ENCODE measurements at places on chromosomes 1 and 21. TPM values are rescaled to one million over a fixed set of nuclear protein-coding genes. Genes with fewer than 3 reads are reported as not detected.

The VTCN1 gene
- total RNA-seq = not detected

- no peak overlapping the region for H3K4me3 ChIP-seq
- no peak overlapping the region for H3K27ac ChIP-seq
- H3K27me3 ChIP-seq = no peaks in the 10 kb centered on the region
- H3K36me3 ChIP-seq = no peaks in the 10 kb centered on the region
- DNase-seq = no peak
- peaks cover 7% of the 10 kb centered on the region for H3K4me1 ChIP-seq
Observed at GRCh38 chr1:168714012-168714411, 15.0 kb downstream of the DPT start.

GRCh38 chr1:197776351-197777105 lies 1.2 kb upstream of the DENND1B start:
- no peak overlapping the region for H3K27ac ChIP-seq
- peaks cover 8% of the 10 kb centered on the region for H3K4me1 ChIP-seq
- DNase-seq = no peak

DNA sequence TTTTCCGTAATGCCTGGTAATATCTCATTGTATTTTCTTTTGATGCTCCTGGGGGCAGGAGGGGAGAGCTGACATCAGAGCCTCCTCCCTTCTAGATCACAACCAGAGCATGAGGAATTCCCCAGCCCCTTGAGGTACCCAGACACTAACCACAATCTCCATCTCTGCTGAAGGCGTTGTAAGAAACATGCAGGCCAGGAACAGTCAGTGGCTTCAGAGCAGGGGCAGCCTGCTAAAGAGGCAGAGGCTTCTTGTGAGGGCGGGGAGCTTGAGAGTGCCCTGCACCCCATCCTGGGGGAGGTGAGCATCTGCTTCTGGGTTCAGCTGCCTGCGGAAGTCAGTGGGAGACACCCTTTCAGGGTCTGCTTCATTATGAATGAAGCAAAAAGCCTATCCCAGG lies 19.0 kb downstream of the MAPKAPK2 start:
- H3K36me3 ChIP-seq = no peaks in the 10 kb centered on the region
- no peak overlapping the region for H3K27ac ChIP-seq
- H3K4me3 ChIP-seq = no peak overlapping the region
- DNase-seq = no peak

The MX2 gene
- total RNA-seq = 2.9 TPM

GRCh38 chr1:111742938-111743549 lies 3.8 kb upstream of the INKA2 start:
- H3K27ac ChIP-seq = no peak overlapping the region
- H3K27me3 ChIP-seq = no peaks in the 10 kb centered on the region
- H3K4me3 ChIP-seq = no peak overlapping the region
- peaks cover 11% of the 10 kb centered on the region for H3K4me1 ChIP-seq
- H3K36me3 ChIP-seq = no peaks in the 10 kb centered on the region

The AGMAT gene
- 2.3 TPM for total RNA-seq

- no peaks in the 10 kb centered on the region for H3K27me3 ChIP-seq
- no peak overlapping the region for H3K4me3 ChIP-seq
- no peak for DNase-seq
- peaks cover 4% of the 10 kb centered on the region for H3K4me1 ChIP-seq
- H3K27ac ChIP-seq = no peak overlapping the region
- H3K36me3 ChIP-seq = no peaks in the 10 kb centered on the region
Observed at GRCh38 chr1:91026777-91027176, 4.9 kb upstream of the ZNF644 start.

GRCh38 chr21:46597896-46598343 lies 7.0 kb downstream of the S100B start:
- no peak overlapping the region for H3K27ac ChIP-seq
- no peak overlapping the region for H3K4me3 ChIP-seq
- no peaks in the 10 kb centered on the region for H3K27me3 ChIP-seq
- H3K36me3 ChIP-seq = no peaks in the 10 kb centered on the region
- DNase-seq = no peak
- peaks cover 17% of the 10 kb centered on the region for H3K4me1 ChIP-seq

- no peaks in the 10 kb centered on the region for H3K36me3 ChIP-seq
- no peak overlapping the region for H3K27ac ChIP-seq
- no peak for DNase-seq
- H3K27me3 ChIP-seq = no peaks in the 10 kb centered on the region
Observed at GRCh38 chr1:161391611-161392010, 23.9 kb upstream of the CFAP126 start.

GRCh38 chr1:155106862-155107261 lies 20.8 kb upstream of the EFNA1 start:
- DNase-seq = no peak
- no peaks in the 10 kb centered on the region for H3K27me3 ChIP-seq
- H3K36me3 ChIP-seq = no peaks in the 10 kb centered on the region
- H3K4me1 ChIP-seq = no peaks in the 10 kb centered on the region

The KCNH1 gene
- total RNA-seq = 1.2 TPM

GRCh38 chr21:40833184-40833583 lies 13.8 kb downstream of the DSCAM start:
- H3K4me3 ChIP-seq = no peak overlapping the region
- H3K4me1 ChIP-seq = no peaks in the 10 kb centered on the region
- no peaks in the 10 kb centered on the region for H3K36me3 ChIP-seq
- DNase-seq = no peak

DNA sequence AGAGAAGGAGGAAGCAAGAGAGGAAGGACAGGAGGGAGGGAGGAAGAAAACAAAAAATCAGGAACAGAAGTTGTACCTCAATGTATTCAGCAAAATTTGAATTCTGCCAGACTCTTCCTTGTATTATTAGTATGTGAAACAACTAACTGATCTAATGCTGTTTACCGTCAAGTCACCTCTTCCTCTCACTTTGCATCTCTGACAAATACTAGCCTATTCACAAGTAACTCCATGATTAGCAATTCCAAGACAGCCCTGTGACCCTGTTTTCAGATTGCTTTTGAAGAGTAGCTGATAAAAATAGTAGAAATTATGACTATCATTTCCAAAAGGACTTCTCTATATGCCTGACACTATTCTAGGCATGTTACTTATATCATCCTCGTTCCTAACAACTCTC lies 445.4 kb downstream of the NEGR1 start:
- no peak overlapping the region for H3K4me3 ChIP-seq
- H3K27ac ChIP-seq = no peak overlapping the region
- DNase-seq = no peak
- H3K36me3 ChIP-seq = no peaks in the 10 kb centered on the region
- no peaks in the 10 kb centered on the region for H3K27me3 ChIP-seq

DNA sequence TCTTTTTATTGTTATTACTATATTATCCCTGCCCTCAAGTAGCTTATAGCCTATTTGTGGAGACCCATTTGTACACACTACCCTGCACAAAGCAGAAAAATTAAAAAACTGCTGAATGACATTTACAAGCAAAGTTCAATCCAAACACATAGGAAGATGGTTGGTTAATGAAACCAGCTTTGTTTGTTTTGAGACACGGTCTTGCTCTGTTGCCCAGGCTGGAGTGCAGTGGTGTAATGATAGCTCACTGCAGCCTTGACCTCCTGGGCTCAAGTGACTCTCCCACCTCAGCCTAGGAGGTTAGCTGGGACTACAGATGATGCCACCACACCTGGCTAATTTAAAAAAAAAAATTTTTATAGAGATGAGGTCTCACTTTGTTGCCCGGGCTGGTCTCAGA lies 31.6 kb downstream of the TGFB2 start:
- H3K4me1 ChIP-seq = peaks cover 14% of the 10 kb centered on the region
- no peak overlapping the region for H3K4me3 ChIP-seq
- H3K27me3 ChIP-seq = no peaks in the 10 kb centered on the region
- H3K36me3 ChIP-seq = no peaks in the 10 kb centered on the region
- no peak overlapping the region for H3K27ac ChIP-seq

- H3K27ac ChIP-seq = no peak overlapping the region
- DNase-seq = no peak
- H3K4me1 ChIP-seq = no peaks in the 10 kb centered on the region
- no peak overlapping the region for H3K4me3 ChIP-seq
- no peaks in the 10 kb centered on the region for H3K27me3 ChIP-seq
Observed at GRCh38 chr1:90562892-90563291, 154.2 kb downstream of the BARHL2 start.

GRCh38 chr1:98669355-98670296 lies 8.1 kb downstream of the SNX7 start:
- H3K27ac ChIP-seq = peak overlapping the region; percentile 33
- H3K4me3 ChIP-seq = no peak overlapping the region
- H3K4me1 ChIP-seq = peaks cover 15% of the 10 kb centered on the region
- no peaks in the 10 kb centered on the region for H3K36me3 ChIP-seq

DNA sequence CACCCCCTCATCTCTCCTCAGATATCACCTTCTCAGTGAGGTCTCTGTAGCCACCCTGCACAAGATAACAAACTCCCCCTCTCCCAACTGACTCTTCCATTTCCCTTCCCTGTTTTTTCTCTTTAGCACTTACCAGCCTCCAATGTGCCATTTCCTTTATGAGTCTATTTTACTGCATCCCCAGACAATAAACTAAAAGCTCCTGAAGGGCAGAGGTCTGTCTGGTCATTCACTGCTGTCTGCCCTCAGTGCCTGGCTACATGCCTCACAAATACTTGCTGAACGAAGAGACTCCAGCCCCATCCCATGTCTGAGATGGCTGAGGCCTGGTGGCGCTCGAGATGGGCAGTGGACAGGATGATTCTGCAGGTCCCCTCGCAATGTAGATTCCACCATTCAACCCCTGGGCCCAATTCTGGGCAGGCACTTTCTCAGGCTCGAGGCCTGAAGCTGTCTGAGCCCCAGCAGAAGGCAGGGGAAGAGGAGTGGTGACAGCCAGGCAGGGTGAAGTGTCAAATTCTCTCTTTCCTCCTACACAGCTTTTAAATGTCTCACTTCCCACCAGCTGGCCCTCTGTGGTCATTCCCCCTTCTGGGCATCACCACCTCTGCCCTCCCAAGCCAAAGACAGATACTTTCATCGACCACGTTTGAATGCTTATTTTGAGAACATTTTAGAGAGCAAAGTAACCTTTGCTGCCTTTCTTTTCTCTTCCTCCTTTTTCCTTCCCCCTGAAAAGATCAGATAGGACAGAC lies 6.6 kb downstream of the LRRN2 start:
- DNase-seq = no peak
- no peaks in the 10 kb centered on the region for H3K36me3 ChIP-seq
- no peak overlapping the region for H3K27ac ChIP-seq
- no peak overlapping the region for H3K4me3 ChIP-seq

The MTARC1 gene
- total RNA-seq = 6.2 TPM

The LINGO4 gene
- total RNA-seq = not detected

GRCh38 chr1:18118078-18118477 lies 10.5 kb downstream of the IGSF21 start:
- H3K27me3 ChIP-seq = peaks cover 12% of the 10 kb centered on the region
- no peaks in the 10 kb centered on the region for H3K4me1 ChIP-seq
- peak overlapping the region; percentile 25 for H3K27ac ChIP-seq
- H3K4me3 ChIP-seq = no peak overlapping the region
- H3K36me3 ChIP-seq = no peaks in the 10 kb centered on the region
- DNase-seq = peak; percentile 48

- no peak overlapping the region for H3K4me3 ChIP-seq
- peaks cover 1% of the 10 kb centered on the region for H3K4me1 ChIP-seq
- no peaks in the 10 kb centered on the region for H3K36me3 ChIP-seq
- peak overlapping the region; percentile 98 for H3K27ac ChIP-seq
- no peaks in the 10 kb centered on the region for H3K27me3 ChIP-seq
Observed at GRCh38 chr1:65001231-65001792, 35.0 kb upstream of the JAK1 start.

The INSRR gene
- 0.28 TPM for total RNA-seq

DNA sequence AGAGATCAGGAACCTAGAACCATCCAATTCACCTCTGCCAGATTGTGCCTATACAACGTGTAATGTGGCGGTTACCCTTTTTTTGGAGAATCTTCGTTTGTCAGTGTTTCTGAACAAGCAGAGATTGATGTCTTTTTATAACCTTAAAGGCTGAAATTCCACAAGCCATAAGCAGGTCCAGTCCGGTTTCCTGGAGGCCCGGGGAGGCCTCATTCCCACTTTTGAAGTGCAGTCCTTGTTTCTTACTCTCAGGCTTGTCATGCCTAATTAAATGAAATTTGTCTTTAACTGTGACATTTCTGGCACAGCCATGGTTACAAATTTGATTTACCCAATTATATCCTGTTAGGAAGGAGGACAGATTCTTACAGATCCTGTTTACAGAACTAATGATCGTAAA lies 27.8 kb downstream of the ZNF362 start:
- no peak overlapping the region for H3K4me3 ChIP-seq
- peaks cover 44% of the 10 kb centered on the region for H3K36me3 ChIP-seq
- H3K27ac ChIP-seq = no peak overlapping the region
- DNase-seq = no peak
- H3K4me1 ChIP-seq = peaks cover 19% of the 10 kb centered on the region
- H3K27me3 ChIP-seq = no peaks in the 10 kb centered on the region

GRCh38 chr1:48371598-48371997 lies 100.4 kb downstream of the SPATA6 start:
- no peaks in the 10 kb centered on the region for H3K4me1 ChIP-seq
- no peak overlapping the region for H3K27ac ChIP-seq
- no peaks in the 10 kb centered on the region for H3K27me3 ChIP-seq
- no peak overlapping the region for H3K4me3 ChIP-seq
- no peak for DNase-seq
- no peaks in the 10 kb centered on the region for H3K36me3 ChIP-seq

The CLCA1 gene
- 0.15 TPM for total RNA-seq

The LCE2C gene
- not detected for total RNA-seq

DNA sequence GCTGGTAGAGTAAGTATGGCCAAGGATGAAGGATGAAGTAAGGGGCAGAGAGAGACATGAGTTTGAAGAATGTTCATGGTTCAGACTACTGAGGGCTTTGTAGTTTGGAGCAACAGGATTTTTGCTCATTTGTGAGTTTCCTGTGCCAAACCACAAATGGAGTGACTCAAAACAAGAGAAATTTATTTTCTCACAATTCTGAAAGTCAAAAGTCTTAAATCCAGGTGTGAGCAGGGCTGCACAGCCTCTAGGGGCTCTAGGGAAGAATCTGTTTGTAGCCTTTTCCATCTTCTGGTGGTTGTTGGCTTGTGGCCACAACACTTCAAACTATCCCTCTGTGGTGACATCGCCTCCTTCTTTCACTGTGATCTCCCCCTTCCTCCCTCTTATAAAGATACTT lies 58.9 kb downstream of the RHOU start:
- no peak overlapping the region for H3K27ac ChIP-seq
- H3K36me3 ChIP-seq = no peaks in the 10 kb centered on the region

DNA sequence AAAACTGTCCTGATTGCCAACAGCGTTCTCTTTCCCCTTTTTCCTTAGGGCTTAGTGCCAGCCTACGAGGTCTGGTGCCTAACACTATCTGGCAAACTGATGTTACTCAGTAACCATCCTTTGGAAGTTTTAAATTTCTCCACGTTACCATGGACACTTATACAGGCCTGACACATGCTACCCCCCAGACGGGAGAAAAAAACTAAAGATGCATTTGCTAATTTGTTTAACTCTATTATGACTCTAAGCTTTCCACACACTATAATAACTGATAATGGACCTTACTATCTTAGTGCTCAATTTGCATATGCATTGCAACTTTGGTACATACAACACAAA lies 36.8 kb downstream of the CLCA1 start:
- DNase-seq = no peak
- peaks cover 13% of the 10 kb centered on the region for H3K4me1 ChIP-seq
- H3K27ac ChIP-seq = no peak overlapping the region
- H3K4me3 ChIP-seq = no peak overlapping the region
- no peaks in the 10 kb centered on the region for H3K36me3 ChIP-seq
- no peaks in the 10 kb centered on the region for H3K27me3 ChIP-seq

The BARHL2 gene
- total RNA-seq = not detected

GRCh38 chr1:153180556-153180955 lies 22.7 kb upstream of the LELP1 start:
- H3K4me1 ChIP-seq = no peaks in the 10 kb centered on the region
- no peak overlapping the region for H3K4me3 ChIP-seq
- H3K36me3 ChIP-seq = no peaks in the 10 kb centered on the region
- DNase-seq = no peak
- H3K27ac ChIP-seq = no peak overlapping the region
- no peaks in the 10 kb centered on the region for H3K27me3 ChIP-seq

GRCh38 chr1:95122151-95122697 lies 5.1 kb downstream of the TLCD4 start:
- no peaks in the 10 kb centered on the region for H3K27me3 ChIP-seq
- H3K36me3 ChIP-seq = no peaks in the 10 kb centered on the region
- no peak for DNase-seq
- H3K4me3 ChIP-seq = no peak overlapping the region

Data from adrenal gland (tissue), 19 donors.